IPS DF 6.9 (cell line): ENCODE measurements at places on chromosomes 6 and 20.

GRCh38 chr6:57173886-57174510, 1.9 kb downstream of the BAG2 start:
- DNase-seq: no peak

DNA sequence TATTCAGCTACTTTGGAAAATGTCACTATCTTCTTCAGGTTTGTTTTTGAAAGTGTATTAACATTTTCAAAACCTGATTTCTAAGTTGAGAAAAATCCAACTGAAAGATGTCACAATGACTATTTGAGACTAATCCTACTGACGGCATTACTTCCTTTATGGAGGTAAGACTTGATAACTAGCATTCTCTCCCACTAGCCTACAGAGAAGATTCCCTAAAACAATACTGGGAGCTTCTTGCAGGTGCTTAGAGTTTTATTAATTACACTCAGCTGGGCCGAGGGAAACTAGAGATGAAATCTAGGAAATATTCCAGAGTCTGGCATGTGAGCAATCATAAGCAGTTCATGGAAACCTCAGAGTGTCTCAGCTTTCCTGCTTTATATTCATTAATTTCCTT, 114.0 kb downstream of the LCA5 start:
- no peak for DNase-seq

DNA sequence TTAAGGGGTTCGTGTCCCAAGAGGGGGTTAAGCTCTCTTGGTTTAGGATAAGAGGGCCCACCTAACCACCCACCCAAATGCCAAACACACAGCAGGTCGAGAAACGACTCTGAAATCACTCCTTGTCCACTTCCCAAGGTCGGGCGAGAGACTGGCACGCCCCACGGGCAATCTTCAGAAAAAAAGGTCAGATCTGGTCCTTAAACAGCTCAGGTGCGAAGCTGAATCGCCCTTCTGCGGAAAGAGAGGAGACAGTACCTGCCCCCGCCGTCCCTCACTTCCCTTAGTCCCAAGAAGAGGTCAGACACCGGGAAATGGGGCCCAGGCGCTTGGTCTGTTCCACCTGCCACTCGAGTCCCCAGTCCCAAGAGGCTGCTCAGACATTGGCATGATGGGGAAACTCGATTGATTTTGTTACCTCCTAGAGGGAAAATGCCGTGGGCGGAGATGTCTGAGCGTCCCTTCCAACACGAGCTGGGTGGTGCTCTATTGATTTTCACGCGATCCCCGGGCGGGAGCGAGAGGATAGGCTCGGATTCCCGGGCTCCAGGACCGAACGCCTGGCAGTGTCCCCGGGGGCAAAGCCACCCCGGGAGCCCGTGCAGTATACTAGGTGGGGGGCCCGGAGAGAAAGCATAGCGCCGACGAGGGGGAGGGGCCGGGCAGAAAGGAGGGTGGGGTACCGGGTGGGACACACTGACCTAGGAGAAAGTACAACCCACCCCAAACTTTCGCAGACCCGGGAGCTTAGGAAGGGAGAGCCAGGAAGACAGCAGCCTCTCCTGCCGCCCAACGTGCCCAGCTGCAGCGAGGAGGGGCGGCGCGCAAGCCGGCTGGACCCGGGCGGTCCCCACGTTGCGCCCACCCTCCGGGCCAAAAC, 1.1 kb upstream of the SAMD5 start:
- DNase-seq: no peak

GRCh38 chr6:155026022-155026705, 31.0 kb downstream of the TIAM2 start:
- DNase-seq: no peak

GRCh38 chr6:35076997-35077712, 64.0 kb downstream of the TCP11 start:
- no peak for DNase-seq

GRCh38 chr20:13447385-13448180, 191.1 kb downstream of the TASP1 start:
- no peak for DNase-seq

DNA sequence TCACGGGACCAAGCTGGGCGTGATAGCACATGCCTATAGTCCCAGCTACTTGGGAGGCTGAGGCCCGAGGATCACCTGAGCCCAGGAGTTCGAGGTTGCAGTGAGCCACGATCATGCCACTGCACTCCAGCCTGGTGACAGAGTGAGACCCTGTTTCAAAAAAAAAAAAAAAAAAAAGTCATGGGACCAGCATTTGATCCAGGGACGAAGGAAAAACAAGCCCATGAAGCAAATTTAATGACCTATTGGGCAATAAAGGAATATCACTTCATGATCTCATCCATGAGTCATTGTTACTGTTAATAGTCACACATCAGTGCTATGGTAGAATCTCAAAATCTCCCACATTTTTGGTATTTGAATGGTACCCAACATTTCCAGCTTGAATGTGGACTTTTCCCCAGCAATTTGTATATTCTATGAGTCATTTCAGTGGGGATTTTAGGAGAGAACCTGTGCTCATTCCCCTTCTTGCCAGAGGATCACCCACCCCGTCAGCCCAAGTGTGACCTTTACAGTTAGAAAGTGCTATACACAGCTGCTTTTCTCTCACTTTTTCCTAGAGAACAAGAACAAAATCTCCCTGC, 8.5 kb upstream of the SOD2 start:
- no peak for DNase-seq

- DNase-seq: no peak
Observed at GRCh38 chr20:40810332-40811000, 121.4 kb upstream of the MAFB start.

DNA sequence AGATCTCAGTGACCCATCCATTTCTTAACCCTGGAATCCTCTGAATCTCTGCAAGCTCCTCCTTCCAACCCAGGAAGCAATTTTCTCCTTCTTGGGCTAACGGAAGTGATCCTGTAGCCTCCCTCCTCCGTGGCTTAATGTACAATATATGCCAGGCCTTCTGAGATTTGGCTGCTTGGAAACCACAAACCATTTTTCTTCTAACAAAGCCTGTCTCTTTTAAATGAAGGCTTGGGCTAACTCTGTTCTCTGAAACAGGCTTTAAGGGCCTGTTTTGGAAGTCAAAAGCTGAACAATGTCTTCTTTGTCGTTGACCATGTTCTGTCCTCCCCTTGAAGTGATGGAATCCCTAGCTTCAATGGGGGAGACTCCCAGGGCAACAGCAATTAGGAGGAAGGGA, 14.9 kb downstream of the FYN start:
- no peak for DNase-seq

GRCh38 chr6:36692220-36692619, 5.4 kb upstream of the RAB44 start:
- DNase-seq: no peak

GRCh38 chr6:157800420-157801237, 22.4 kb upstream of the SNX9 start:
- DNase-seq: no peak

- DNase-seq: no peak
Observed at GRCh38 chr20:55175081-55175480, 699.7 kb downstream of the DOK5 start.

DNA sequence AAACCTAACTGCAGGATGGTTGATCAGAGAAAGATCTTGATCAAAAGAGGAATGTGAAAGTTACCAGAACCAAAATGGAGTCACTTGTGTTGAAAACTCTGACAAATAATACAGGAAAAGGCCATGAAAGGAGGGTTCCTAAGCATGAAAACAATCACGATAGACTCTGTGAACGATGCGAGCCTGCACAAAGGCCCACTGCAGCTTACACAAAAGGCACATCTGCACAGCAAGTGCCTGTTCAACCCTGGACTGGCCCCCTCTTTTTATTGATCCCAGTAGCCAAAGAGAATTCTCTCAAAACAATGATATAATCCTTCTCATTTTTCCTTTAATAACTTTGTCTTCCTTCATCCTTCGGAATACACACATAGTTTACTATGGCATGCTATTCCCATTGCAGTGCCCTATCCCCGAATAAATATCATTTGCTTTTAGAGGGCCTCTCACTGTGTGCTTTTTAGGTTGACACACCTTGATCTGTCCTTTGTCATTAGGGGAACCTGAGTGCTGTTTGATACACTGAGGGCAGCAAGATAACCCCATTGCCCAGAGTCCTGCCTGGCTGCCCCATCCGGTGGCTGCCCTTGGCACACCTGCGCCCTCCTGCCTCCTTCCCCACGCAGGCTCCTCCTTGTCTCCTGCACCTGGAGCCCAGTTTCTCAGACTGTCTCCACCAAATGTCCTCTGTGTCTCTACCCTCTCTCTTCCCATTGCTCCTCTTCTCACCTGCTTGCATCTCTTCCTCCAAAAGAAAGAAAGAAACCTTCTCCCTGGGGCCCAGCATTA, 98.3 kb upstream of the FRMD1 start:
- DNase-seq: no peak

DNA sequence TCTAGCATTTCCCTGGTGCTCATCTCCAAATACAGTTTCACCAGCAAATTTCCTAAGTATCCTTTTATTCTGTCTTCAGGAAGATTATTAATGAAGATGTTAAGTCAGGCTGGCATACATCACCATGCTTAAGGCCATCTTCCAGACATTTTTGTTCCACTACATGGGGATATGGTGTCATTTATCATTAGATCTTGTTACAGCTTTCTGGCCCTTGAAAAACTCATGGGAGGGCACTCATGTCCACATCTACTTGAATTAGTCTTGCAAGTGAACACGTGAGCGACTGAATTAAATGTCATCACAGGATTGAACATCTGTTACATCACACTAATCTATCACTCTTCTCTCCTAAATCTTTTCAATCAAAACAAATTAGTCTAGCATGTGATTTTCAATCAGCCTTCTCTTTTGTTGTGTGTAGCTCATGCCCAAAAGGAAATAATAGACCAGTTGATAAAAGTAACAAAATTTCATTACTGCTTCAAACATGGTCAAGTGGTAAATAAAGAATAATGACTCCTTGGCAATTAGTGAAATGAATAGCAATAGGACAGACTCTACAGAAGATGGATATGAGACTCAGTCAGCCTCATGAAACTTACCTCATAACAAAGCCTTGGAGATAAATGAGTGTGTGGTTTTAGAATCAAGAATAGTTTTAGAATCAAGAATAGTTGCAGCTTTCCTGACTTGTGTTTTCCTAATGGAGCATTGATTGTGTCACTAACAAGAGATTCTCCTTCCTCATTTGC, 80.5 kb downstream of the MTFR2 start:
- DNase-seq: no peak

DNA sequence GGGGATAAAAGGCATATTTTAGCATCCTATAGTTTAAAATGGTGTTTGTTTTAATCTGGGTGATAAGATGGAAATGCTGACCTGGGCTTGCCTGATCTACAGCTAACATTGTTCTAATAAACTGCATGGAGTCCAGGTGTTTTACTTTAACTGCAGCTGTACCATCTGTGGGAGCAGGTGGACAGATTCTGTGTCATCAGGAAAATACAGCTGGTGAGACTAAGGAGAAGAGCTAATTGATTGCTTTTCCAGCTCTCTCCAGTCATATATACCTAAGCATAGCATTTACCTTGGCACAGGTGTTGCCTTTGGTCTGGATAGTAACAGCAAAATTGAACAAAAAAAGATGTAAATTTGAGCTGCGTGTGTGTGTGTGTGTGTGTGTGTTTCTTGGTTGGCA, 31.6 kb downstream of the CBFA2T2 start:
- DNase-seq: no peak

- DNase-seq: no peak
Observed at GRCh38 chr20:37901240-37901639, 1.7 kb upstream of the VSTM2L start.

DNA sequence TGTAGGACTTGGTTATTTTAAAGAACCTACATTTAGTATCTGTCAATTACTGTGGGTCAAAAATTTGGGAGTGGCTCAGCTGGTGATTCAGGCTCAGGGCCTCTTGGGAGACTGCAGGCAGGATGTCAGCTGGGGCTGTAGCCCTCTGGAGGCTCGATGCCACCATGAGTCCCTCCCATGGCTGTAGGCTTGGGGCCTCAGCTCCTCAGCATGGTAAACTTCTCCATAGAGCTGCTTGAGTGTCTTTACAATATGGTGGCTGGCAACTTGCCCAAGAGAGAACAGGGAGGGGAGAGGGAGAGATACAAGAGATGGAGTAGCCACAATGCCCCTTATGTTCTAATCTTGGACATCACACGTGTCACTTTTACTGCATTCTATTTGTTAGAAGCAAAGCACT, 470.4 kb downstream of the CDH26 start:
- DNase-seq: no peak

DNA sequence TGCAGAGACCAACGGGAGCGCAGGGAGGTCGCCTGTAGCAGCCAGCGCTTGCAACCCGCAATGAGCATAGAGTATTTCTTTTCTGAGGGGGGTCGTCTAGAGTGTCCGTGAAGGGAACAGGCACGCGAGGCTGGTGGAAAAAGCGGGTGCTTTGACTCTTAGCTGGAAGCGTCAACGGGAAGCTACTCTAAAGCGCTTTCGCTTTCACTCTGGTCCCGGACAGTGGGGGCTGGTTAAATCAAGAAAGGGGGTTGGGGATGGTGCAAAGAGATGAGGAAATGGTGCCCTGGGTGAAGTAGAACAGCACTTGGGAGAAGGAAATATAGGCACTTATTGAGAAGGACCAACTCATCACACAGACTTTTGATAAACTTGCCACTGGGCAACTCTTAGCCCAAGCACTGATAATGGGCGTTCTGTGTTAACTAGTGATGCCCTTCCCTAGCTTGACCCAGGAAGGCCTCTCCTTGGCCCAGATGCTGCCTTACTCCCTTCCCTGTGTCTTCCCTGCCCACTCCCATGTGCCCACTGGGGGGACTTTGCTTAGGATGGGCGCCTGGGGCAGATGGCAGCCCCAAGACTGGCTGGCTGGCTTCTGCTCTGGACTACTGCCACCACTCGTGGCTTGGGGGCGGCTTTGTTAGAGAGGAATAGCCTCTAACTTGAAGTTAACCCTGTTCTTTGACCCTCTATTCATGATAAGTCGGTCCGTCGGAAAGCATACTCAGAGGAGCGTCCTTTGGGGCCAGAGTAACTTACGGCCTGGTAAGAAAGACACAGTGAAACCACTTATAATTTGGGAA, 585 bp downstream of the PSMB9 start:
- DNase-seq: no peak

DNA sequence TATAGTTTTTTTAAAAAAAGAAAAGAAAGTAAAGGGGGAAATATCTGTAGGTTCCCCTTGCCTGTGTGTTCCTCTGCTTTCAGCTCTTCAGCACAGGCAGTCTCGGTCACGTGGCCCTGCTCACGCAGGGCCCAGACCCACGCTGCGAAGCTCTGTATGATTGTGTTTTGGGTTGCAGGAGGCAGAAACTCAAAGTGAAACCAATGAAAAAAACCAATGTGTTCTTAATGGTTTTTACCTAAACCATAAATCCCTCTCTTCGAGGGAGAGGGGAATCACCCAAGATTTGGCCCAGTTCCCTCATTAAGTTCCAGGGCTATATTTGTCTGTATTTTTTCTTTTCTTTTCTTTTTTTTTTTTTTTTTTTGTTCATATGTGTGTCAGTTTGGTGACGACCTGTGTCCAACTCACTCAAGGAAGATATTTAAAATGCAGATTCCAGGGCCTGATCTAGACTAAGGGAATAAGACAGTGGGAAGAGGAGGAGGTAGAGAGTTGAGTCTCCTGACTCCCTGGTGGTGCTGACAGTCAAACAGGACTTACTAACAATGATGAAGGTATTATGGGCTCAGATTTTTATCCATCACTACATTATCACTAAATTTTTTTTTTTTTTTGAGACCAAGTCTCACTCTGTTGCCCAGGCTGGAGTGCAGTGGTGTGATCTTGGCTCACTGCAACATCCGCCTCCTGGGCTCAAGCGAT, 33.8 kb upstream of the RREB1 start:
- no peak for DNase-seq

- DNase-seq: no peak
Observed at GRCh38 chr6:108002365-108003221, 44.6 kb upstream of the SEC63 start.

GRCh38 chr6:111984081-111984480, 69.8 kb upstream of the CCN6 start:
- DNase-seq: no peak
